Cortex of kidney (tissue), 1 donor: ENCODE measurements at places on chromosomes 5 and 9.

- no peak for DNase-seq
Observed at GRCh38 chr5:148831590-148832565, 5.5 kb downstream of the ADRB2 start.

DNA sequence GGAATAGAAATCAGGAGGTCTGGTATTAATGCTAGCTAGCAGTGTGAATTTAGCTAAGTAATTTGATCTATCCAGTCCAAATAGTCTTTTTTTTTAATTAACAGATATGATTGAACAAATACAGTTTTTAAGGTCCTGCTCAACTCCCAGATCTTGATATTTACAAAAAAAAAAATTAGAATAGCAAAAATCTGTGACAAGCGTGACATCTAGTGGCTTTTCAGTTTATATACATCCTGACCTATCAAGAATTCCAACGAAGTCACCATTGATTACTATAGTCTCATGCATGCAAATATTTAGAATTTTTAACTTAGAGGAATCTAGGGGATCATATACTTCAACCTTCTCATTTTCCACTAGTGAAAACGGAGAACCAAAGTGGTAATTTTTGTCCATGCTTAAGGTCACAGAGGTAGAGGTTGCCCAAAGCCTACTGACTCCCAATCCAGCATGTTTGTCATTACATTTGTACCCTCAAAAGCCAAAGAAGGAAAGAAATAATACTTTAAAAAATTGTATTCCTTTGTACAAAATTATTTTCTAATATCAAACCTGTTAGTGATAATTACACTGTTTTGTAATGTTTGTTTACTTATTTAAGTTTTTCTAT, 17.6 kb upstream of the TARS1 start:
- no peak for DNase-seq

DNA sequence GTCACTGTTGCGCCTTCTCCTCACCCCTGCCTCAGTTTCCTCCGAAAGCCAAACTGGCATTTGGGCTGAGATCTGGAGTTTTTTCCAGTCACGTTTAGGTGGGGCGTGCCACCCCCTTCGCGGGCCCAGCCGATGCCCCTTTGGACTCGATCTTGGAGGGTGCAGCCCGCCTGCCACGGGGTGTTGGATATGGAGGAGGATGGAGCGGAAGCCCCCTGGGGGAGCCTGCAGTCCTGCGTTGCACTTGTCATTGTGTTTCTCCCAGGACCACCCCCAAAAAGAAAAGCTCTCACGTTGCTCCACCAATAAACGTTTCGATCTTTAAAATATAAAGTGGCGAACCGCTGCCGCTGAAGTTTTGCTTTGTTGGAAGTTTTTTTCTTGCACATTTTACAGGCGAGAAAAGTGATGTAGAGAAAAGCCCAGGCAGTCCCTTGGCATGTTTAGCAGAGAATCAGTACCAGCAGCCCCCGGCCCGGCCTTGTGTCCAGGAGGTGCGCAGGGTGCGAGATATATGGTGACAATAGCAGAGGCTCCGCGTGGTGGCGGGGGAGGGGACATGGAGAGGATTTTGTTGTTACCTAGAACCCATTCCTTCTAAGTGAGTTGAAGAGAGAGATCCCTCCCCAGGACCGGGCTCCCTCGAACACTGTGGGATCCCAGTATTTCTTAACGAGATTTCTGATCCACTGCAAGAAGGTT, 681 bp downstream of the F2R start:
- no peak for DNase-seq

GRCh38 chr5:143924311-143924978, 112.5 kb downstream of the HMHB1 start:
- no peak for DNase-seq

DNA sequence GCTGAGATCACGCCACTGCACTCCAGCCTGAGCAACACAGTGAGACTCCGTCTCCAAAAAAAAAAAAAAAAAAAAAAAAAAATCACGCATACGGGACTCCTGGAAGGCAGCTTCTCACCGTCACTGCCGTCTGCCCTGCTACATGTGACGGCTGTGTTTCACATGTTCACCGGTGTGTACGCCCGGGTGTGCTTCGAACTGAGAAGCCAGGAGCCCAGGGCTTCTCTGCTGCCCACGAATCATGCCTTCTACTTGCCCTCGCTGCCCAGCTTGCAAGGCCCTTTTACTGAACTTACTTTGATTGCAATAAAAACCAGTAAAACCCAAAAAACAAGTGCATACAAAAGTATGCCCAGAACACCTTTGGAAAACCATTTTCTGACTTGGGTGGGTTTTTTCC, 5.8 kb upstream of the NKD2 start:
- DNase-seq = no peak

- no peak for DNase-seq
Observed at GRCh38 chr5:74630453-74631066, 10.0 kb downstream of the ENC1 start.

GRCh38 chr9:68798423-68798822, 93.4 kb downstream of the PIP5K1B start:
- no peak for DNase-seq
